ENCODE measurements at places on chromosomes 3 and 15.

- no peak for DNase-seq
These were observed 292.5 kb upstream of the SATB1 start for GRCh38 chr3:18717598-18717997.

DNA sequence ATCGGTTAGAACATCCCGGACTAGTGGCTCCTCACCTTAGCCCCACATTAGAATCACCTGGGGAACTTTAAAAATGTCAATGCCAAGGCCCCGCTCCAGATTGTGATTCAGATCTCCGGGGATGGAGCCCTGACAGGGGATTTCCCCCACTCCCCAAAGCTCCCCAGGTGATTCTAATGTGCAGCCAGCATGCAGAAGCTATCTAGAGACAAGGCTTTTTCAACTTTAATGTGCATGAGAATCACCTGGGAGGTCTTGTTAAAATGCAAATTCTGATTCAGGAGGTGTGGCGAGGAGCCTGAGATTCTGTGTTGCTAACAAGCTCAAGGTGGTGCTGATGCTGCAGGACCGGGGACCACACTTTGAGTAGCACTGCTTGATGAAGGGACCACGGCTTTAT lies 156.7 kb downstream of the RAB11A start:
- DNase-seq, result no peak

DNA sequence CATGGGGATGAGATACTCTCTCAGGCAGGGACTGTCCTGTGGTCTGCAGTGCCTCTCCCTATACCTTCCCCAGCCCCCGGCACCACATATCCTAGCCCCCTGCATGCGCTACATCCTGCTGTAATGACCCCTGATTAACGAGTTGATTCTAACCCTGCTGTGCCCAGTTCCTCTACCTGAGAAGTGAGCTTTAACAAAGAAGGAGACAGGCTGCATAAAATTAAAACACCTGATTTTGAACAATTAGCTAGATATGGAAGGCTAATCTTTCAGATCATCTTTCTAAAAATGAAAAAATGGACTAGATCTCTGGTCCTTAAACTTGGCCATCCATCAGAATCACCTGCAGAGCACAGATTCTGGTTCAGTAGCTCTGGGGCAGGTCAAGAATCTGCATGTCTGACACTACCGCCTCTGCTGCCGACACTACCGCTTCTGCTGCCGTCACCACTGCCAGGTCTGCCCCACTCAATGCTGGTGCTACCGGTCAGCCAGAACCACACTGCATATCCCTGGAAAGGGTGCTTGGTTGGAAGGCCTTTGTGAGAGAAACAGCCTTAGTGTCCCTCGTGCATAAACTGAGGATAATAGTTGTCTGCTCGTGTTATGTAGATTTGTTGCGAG lies 33.6 kb upstream of the ZBTB38 start:
- DNase-seq, result no peak

DNA sequence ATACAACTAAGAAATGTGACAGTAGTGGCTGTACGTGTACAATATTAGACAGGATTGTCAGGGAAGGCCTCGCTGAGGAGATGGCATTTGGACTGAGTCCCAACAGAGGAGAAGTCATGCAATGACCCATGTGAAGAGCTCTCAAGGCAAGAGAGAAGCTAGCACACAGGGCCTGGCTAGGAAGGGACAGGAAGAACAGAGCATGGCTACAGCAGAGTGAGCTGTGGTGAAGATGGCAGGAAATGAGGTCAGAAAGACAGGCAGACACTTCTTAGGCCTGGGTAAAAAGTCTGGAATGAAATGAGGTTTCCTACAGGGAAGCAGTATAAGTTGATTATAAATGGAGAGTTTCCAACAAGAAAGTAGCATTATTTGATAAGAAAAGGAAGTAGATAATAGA lies 33.2 kb upstream of the LEKR1 start:
- no peak for DNase-seq

DNA sequence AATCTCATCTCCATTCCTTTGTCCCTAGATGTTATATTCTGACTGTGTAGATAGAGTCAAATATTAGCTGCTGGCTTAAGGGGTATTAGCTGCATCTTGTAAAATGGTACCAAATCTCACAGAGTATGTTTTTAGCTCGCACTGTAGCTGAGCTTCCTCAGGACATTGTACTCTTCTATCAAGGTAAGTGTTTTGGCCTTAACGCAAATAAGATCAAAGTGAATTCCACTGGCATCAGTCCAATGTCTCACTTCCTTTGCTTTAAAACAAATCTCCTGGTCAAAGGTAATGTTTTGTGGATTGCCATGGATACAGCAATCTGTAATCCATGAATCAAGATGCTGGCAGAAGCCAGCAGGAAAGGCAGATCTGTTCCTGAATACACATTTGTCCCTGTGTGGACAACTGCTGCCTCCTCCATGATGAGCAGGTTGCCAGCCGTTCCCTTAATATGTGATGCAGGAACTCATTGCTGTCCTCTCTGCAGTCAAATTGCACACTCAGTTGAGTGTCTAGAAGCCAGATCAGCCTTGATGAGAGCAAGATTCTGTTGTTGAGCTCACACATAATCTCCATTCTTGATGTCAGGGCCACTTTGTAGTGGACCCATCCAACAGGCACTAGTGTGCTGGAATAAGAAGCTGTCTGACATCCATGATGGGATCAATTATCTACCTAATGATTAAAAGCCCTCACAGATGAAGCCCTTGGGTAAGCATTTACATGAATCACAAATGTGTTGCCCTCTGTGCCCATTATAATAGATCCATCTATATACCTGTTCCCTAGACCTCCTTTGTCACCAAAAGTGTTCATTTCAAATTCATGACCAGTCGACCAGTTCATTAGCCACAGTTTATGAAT lies 96.6 kb upstream of the AGTR1 start:
- no peak for DNase-seq

DNA sequence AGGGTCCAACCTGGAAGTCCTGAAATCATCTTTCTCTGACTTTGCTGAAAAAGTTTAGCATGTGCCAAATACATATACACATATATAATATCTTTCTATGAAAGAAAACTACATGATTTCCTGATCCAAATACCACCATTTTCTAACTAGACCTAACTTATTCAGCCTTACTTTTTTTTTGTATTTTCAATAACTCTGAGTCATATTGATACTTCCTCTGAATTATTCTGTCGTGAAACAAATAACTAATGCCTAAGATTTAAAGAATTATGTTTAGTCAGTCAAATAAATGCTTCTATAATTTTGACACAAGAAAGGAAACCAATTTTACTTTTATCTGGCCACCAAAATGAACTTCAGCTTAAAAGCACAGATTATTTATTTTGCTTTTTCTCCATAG lies 760.2 kb upstream of the GBE1 start:
- no peak for DNase-seq

DNA sequence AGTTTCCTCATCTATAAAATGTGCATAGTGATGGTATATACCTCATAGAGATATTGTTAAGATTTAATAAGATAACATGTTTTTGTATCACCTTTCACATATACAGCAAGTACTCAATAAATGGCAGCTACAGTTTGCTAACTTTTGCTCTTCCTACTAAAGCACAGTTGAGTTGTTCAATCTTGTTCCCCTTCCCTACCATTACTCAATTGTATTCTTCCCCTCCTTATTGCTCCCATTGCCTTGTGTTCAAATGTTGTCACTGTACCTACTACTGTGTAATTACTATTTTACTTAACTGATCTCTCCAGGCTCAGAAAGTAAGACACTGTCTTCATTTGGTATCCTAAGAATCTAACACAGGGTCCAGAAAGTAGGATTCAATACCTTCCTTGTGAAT lies 5.5 kb downstream of the CD47 start:
- DNase-seq, result no peak

- DNase-seq, result no peak
These were observed 112.8 kb upstream of the BCL6 start for GRCh38 chr3:187858041-187858440.

DNA sequence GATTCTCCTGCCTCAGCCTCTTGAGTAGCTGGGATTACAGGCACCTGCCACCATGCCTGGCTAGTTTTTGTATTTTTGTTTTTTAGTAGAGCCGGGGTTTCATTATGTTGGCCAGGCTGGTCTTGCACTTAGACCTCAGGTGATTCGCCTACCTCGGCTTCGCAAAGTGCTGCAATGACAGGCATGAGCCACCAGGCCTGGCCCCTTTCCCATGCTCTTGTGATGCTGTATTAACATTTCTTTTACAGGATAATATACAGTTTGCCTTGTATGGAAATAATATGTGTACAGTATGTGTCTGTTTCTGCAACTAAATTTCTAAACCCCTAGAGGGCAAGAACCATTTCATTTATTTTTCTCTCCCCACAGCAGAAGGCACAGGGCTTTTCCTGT lies 37.8 kb downstream of the SCG5 start:
- DNase-seq, result no peak

GRCh38 chr15:85792102-85792731 lies 2.5 kb downstream of the KLHL25 start:
- DNase-seq, result no peak

Data from thoracic aorta (tissue), 2 donors.